ENCODE measurements at places on chromosomes 4 and X.

- no peak for DNase-seq
Observed at GRCh38 chr4:17142232-17142711, 243.8 kb upstream of the LDB2 start.

GRCh38 chr4:18391354-18391728, 369.8 kb upstream of the LCORL start:
- no peak for DNase-seq

GRCh38 chr4:82851885-82852750, 38.8 kb downstream of the SEC31A start:
- no peak for DNase-seq

DNA sequence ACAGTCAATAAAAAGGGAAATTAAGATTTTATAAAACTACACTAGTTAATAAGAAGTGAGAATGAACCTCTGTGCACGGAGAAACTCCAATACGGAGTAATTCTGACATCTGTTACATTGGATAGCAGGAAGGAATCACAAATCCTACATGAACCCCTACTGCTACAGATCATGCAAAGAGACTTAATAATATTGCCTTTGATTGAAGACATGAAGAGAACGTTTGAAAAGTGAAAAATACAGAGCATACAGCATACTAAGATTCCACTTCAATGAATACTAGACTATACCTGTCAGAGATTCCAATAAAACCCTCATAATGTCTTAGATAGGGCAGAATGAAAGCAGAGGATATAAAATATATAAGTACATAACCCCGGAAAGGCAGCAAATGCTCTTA, 360.4 kb upstream of the GALNT7 start:
- no peak for DNase-seq

DNA sequence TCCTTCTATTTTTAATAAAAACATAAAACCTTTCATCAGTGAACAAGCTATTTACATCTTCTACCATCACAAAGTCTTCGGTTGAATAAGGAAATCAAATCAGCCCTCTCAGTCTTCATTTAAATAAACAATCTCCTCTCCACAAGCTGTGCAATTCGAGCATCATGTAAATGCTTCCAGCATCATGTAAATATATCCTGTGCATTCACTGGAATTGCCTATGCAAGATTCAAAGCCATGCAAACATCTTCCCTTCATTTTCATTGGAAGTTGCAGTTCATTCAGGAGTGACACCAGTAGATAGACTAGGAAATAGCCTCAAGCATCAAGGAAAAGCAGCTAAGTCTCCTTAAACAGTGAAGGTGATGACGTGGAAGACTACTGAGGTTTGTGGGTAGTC, 77.7 kb upstream of the PCDH19 start:
- DNase-seq, result no peak

- no peak for DNase-seq
Observed at GRCh38 chr4:159079074-159079473, 23.8 kb upstream of the RAPGEF2 start.

- no peak for DNase-seq
Observed at GRCh38 chr4:154559494-154560418, 3.1 kb upstream of the FGB start.

GRCh38 chrX:16589826-16590225, 60.1 kb upstream of the S100G start:
- DNase-seq, result no peak

- no peak for DNase-seq
Observed at GRCh38 chr4:164384416-164384815, 369.5 kb upstream of the SMIM31 start.

GRCh38 chr4:1155314-1155713, 17.1 kb downstream of the SPON2 start:
- no peak for DNase-seq

GRCh38 chr4:77695774-77696173, 90.2 kb downstream of the CXCL13 start:
- DNase-seq, result no peak

DNA sequence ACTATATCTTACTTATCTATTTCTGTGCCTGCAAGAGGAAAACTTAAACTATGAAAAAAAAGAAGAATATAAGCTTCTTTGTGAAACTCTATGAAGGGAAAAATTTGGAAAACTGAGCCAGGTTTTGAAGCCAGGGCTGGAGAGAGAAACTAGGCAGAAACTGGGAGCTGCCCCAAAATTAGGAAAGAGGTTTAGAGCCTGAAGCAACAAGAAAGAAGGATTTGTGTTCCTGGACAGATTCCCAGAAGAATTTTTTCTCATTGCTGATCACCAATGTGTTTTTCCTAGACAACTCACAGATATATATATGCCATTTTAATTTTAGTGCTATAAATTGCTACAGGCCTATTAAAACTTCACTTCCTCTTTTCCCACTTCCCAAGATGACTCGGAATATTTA, 245.0 kb upstream of the GEMIN8 start:
- DNase-seq, result no peak

DNA sequence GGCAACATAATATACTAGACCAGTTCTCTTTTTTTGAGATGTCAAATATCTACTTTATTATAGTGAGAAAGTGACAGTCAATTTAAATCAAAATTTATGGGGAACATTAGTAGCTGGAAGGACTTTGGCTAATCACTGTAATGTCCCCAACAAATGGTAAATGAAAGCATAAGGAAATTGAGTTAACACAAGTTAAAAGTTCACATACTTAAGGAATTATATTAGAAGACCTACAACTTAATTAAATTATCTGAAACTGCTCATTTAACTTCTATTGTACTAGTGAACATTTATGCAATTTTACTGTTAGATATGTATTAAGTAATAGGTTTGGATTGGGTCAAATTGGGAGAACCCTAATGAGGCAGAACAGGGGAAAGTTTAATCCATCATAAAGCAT, 160.3 kb upstream of the TENM3 start:
- DNase-seq, result no peak

DNA sequence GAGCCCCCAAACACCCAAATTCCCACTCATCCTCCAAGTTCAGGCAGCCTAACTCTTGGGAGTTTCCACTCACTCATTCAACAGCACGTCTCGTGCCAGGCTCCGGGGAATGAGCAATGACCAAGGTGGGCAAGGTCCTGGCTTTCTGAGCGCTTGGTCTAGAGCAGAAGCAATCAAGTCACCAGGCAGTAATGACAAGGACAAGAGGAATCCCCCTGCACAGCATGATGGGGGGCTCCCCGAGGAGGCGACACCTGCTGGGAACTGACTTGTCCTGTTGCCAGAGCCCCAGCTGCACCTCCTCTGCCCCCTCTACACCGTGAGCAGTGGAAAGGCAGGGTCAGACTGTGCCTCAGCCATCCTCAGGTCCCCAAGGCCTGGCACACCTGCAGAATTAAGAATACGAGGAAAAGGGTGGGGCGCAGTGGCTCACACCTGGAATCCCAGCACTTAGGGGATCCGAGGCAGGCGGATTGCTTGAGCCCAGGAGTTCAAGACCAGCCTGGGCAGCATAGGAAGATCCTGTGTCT, 25.7 kb upstream of the MRFAP1 start:
- no peak for DNase-seq

- DNase-seq, result no peak
Observed at GRCh38 chr4:6250235-6250983, 19.2 kb upstream of the WFS1 start.

DNA sequence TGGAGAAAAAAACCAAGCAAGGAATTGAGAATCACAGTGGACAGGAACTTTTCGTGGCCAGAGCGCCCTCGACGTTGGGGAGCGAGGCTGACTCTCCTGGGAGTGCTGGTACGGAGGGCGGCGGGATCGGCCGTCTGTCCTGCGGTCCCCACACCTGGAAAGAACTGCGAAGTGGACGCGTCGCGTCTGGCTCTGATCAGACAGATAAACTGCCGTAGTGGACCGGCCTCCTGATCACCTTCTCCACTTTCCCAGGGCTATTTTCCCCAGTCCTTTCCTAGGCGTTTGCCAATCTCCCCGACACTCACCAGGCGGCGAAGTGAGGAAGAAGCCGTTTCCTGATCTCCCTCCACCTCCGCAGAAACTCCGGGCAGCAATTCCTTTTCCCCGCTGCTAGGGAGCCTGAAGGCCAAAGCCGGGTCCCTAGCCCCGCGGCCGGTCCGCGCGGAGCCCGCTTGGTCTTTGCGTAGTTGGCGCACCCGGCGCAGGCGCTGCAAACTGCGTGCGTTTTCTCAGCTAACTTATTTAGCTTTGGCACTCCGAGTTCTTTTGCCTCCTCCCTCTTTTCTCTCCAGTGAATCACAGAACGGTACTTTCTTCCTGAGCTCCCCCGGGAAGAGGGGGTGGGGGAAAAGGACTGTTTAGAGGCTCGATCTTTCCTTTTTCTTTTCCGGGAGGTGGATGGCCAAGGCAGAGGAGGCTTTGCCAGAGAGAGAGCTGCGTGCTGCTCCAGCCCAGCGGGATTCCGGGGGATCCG, at the start of gene ARSJ:
TSS of gene ARSJ (minus strand) at position 500 of the 757 bp plus-strand sequence. CDS start 813 bp downstream, outside the sequence.
- peak; percentile 67 for DNase-seq

DNA sequence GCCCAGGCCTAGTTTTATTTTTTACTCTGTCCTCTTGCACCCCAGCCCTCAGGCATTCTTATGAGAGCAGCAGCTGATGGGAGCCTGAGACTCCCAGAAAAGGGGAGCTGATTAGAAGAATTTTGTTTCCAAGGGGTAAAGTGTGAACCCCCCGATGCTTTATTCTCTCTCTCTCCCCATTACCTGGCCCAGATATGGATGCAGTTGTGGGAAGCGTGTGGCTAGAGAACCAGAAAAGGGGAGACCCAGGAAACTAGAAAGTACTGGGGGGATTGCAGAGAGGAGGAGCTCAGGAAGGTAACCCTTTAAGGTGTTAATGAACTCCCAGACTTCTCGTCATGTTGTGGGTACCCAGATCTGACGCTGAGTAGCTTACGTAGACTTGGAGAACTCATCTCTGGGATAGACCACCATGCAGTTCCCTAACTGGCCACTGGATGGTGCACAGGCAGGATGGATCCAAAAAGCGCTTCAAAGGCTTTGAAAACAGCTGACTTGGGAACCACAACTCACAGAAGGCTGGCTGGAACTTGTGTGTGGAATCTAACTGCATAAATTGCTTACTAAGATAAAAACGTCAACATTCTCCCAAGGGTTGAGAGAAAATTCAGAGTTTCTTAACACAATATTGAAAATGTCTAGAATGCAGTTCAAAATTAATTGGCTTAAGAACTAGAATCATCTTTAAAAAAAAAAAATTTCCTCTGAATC, 64.7 kb downstream of the TBC1D14 start:
- DNase-seq, result peak; percentile 82

- no peak for DNase-seq
Observed at GRCh38 chr4:105967058-105967658, 71.9 kb downstream of the NPNT start.

GRCh38 chrX:23879380-23880090, 28.2 kb downstream of the APOO start:
- DNase-seq, result no peak
